NCI-H2227 treated with DMSO at 0.1 percent for 48 hours (cell line): ENCODE measurements at places on chromosomes 7 and 10.

DNA sequence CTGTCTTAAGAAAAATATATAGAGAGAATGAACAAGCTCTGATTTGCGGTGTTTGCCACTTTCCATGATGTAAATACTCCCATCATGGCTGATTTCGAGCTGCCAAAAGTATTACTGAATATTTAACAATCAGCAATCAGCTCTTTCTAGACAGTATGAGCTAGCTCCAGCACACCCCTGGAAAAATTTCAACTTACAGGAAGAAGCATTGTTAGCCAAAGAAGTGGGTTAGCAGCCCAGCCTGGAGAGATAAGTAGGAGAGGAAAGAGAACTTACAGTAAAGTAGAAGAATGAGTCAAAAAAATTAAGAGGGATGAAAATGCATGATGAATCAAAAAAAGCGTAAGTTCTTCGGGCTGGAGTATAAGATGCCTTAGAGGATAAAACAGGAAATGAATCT, 60.6 kb upstream of the ANK3 start:
- no peak for DNase-seq

GRCh38 chr10:65618126-65618525, 1307.7 kb upstream of the LRRTM3 start:
- DNase-seq = no peak

GRCh38 chr7:114086914-114087652, 168.3 kb upstream of the PPP1R3A start:
- DNase-seq = no peak

GRCh38 chr10:69333205-69333604, 54.9 kb downstream of the HK1 start:
- no peak for DNase-seq

DNA sequence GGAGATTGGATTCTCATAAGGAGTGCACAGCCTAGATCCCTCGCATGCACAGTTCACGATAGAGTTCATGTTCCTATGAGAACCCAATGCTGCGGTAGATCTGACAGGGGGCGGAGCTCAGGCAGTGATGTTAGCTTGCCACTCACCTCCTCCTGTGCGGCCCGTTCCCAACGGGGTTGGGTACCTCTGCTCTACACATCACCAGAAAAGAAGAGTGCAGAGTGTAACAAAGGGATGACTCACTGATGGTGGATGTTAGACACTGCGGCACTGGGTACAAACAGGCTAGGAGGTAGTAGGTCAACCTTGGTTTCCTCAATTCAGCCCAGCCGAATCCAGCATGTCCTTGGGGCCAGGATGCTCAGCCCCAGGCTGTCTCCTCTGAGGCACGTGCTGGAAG, 66.8 kb upstream of the CHST15 start:
- no peak for DNase-seq

DNA sequence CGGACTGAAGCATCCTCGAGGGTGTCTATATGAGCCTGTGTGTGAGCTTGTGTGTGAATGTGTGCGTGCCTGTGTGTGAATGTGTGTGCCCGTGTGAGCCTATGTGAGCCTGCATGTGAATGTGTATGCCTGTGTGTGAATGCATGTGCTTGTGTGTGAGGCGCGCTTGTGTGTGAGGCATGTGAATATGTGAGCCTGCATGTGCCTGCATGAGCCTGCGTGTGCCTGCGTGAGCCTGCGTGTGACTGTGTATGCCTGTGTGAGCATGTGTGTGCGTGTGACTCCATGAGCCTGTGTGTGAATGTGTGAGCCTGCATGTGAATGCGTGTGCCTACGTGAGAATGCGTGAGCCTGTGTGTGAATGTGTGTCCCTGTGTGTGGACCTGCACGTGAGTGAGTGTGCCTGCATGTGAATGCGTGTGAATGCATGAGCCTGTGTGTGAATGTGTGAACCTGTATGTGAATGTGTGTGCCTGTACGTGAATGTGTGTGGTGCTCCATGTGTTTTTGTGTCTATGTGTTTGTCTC, 33.4 kb downstream of the PDGFA start:
- no peak for DNase-seq

DNA sequence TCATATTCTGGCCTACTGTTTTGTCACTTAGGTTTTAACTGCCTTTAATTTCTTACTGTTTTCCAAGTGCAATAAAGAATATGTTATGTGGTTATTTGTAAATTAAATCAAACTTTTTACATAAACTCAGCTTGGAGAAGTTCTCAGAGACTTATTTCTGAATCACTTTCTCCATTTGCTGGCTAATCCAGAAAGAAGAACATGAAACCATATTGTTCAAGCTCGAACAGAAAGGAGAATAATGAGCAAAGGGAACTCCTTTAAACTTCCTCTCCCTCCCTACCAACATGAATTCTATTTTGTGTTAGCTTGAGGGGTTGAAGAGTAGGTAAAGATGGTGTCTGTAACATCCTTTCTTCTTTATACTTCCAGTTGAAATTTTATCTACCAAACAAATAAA, 52.3 kb downstream of the SHTN1 start:
- no peak for DNase-seq
